ENCODE measurements at places on chromosomes 3 and 15.

DNA sequence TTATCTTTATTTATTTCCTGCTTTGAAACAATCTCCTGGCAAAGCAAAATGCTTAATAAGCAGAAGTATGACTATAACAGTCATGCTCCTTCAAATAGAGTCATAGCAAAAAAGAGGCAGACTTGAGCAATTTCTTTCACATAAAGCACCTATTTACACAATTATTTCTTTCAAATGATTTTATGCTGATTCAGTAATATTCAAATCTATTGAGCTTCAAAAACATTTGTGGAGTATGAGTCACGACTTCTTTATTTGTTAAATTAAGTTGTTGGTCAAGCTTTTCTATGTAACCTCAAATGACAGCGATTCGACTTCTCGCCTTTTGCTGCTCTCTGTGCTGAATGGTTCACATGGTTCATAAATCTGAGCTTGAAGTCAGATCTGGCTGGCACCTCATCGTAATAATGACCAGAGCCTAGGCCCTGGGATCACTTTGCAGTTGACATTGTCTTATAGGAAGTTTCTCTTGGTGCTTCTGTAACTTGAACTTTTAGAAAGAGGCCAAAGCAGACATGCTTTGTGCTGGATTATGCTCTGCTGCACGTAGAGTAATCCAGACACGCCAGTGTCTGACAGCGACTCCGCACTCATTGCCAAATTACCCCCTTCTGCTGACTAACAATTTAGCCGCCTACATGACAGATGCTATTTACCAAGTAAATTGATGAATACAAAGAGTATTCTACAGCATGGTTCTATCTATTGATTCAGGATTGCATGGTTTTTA is 139.0 kb downstream of the MCTP2 start:
- no peak for DNase-seq

GRCh38 chr3:133832802-133833144 is 27.2 kb downstream of the SRPRB start:
- no peak for DNase-seq

GRCh38 chr3:58596834-58597518 is 19.8 kb upstream of the FAM107A start:
- DNase-seq = no peak

DNA sequence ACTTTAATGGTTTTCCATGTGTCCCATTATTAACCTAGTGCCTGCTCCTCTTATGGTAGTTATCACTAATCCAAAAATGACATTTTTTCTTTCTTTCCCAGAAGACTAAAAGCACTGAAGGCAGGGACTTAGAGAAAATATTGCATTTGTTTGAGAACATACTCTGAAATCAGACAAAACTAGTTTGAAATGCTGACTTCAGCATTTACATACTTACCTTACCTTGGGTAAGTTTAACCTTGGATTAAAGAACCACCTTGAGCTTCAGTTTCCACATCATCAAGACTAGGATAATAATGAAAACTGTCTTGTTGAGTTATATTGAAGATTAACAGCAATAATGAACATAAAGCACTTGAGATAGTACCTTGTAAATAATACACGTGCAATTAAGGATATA is 413.0 kb downstream of the SOX2 start:
- DNase-seq = no peak

DNA sequence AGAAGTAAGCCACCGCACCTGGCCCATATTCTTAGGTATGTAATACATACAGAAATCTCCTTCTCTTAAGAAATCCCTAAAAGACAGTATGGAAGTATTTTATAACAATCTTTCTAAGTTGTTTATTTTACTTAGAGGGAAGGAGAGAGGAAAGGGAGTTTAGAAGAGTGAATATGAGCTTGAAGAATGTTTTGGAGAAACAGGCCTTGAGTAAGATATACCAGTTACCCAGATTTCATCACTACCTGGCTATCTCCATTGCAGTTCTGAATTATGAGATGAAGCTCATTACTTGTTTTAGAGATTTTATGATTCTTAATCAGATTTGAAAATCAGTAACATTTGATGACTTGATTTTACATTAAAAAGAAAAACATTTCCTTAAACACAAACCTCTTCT is 71.9 kb downstream of the DCUN1D1 start:
- DNase-seq = no peak

- DNase-seq = no peak
These were observed 27.1 kb upstream of the IGF2BP2 start for GRCh38 chr3:185851959-185852358.

DNA sequence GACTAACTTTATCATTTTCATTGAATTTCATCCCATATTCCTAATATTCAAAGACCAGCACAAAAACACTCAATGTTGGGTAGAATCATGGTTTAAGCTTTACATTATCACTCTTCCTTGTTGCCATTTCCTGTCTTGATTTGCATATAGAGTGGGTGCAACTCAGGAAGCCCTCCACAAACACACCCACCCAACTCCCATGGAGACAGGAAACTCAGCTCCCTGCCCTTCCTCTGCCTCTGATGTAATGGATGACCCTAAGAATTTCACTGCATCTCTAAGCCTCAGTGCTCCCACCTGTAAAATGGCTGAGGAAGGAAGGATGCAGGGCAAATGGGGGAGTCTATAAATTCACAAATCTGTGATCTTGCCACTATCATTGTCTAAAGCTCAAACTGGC is 98.1 kb upstream of the BFSP2 start:
- DNase-seq = peak; percentile 28

GRCh38 chr15:80434926-80435720 is 30.9 kb downstream of the ARNT2 start:
- peak; percentile 64 for DNase-seq

- no peak for DNase-seq
These were observed 1.3 kb upstream of the SPTSSB start for GRCh38 chr3:161372321-161373260.

DNA sequence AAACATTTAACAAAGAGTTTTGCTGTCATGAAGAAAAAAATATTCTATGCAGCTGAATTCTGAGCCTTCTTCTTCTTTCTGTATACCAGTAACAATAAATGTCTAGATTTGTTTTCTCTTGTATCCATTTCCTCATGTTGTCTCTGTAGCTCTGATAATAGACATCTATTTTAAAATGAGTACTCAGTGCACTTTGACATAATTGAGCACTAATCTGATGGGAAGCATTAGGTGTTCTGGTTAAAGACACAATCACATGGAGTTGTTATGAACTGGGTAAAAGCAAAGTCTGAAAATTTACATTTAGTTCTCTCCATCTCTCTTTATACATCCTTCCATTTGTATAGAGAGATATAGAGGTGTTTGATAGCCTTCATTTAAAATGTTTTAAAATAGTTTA is 230.0 kb downstream of the BCHE start:
- DNase-seq = no peak

DNA sequence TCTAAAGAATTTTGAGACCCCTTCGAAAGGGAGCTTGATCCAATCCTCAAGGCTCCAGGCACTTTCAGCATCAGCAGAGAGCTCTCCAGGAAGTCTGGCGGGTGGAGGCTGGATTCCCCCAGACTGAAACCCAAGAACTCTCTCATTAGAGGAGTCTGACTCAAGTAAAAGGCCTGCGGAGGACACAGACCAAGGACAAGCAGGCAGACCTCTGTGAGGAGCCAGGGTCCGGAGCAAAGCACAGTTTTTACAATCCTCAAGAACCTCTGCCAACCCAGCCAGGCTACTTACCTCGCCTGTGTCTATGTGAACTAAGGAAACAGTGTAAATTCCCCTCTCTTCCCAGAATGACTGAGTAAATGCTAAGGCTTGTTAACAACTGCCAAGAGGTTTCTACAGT is 86.2 kb downstream of the FBN1 start:
- DNase-seq = peak; percentile 27

- no peak for DNase-seq
These were observed 2.0 kb downstream of the IFRD2 start for GRCh38 chr3:50290161-50290641.

GRCh38 chr15:43286074-43286473 is 19.3 kb upstream of the TGM5 start:
- DNase-seq = no peak

- no peak for DNase-seq
These were observed 54.9 kb downstream of the HCN4 start for GRCh38 chr15:73313861-73314260.

DNA sequence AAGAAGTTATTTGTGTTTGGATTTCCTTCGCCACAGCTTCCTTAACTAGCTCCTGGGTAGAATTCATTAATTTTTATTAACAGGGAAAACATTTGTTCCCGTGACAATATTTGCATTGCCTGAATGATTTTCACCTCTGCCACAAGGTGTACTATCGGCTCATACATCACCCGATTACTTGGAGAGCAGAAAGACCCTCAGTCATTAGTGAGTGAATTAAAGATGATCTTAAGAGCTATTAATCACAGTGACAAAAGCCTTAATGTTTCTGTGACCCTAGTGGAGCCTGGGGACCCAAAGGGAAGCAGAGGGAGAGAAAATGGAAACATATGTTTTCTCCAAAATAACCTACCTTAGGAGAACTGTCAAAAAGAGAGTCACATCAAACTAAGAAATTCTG is 228.3 kb downstream of the MECOM start:
- DNase-seq = no peak

GRCh38 chr3:138139691-138140090 is 7.5 kb upstream of the A4GNT start:
- no peak for DNase-seq

DNA sequence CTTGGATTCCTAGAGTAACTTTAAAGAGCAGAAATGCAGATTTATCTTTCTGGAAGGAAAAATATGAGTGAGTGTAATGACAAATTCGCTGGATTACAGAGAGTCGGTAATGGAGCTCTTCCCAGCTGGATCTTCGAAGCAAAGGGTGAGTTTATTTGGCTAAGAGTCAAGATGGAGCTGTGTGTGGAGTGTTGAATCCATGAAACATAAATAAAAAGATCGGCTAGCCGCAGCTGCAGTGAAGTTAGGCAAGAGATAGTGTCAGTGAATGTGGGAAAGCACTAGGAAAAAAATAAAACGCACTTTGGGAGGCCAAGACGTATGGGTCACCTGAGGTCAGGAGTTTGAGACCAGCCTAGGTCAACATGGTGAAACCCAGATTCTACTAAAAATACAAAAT is 10.3 kb downstream of the NAALADL2 start:
- no peak for DNase-seq

- DNase-seq = peak; percentile 65
These were observed 311.4 kb downstream of the TBC1D5 start for GRCh38 chr3:17431004-17431403.

- DNase-seq = no peak
These were observed 137.4 kb upstream of the SGO1 start for GRCh38 chr3:20323307-20323927.

Data from kidney glomerular epithelial cell (primary cell).